Fibroblast of lung (primary cell): ENCODE measurements at places on chromosomes 1 and 21. TPM values are rescaled to one million over a fixed set of nuclear protein-coding genes. Genes with fewer than 3 reads are reported as not detected.

The PYHIN1 gene
- total RNA-seq = not detected in 2 replicates

DNA sequence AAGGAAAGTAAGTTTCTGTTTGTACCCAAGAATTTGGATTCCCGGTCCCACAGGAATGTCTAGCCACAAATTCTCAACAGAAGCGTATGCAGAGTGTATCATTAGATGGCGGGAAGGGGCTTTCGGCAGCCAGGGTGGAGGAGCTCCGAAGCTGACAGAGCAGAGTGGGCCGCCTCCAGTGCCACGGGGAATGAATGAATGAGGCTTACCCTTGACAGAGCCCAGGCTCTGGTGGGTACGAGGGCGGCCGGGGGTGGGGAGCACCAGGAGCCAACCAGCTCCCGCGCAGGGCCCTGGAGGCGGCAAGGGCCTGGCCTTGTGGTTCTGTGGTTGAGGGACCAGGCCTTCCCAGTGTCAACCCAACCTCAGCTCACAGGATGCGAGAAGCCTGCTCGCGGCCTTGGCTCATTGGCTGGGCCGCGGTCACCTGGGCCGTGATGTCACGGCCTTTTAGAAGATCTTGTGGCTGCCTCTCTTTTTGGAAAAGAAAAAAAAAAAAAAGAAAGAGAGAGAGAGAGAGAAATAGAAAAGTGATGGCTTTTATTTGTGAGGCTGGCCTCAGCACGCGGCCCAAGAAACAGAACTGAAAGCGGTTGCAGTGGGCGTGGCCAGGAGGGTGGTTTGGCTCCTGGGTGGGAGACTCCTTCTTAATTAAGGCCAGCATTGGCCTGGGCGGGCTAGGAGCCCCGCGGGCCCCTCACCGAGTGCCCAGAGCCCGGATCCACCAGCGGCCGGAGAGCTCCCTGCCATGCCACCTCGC lies 34.9 kb upstream of the RUNX3 start:
- DNase-seq = peak; percentile 94

GRCh38 chr1:65629788-65630187 lies 162.9 kb upstream of the PDE4B start:
- no peak for DNase-seq

GRCh38 chr21:28429161-28429560 lies 563.5 kb downstream of the LTN1 start:
- peak; percentile 75 for DNase-seq

DNA sequence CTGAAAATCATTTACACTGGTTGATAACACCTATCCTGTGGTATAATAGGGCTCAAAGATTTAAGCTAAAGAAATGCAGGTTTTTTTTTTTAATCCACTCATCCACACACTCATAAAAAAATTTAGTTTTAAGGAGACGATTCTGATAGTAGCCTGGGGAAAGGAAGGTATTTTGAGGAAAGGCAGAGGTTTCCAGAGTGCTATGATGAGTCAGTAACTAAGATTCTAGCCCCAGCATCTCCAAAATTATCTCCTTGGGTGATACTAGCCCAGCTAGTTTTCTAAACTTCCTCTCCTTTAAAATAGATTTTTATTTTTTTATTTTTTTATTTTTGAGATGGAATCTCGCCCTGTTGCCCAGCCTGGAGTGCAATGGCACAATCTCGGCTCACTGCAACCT lies 20.7 kb downstream of the ASAP3 start:
- DNase-seq = no peak

- no peak for DNase-seq
Observed at GRCh38 chr1:63909526-63909925, 135.7 kb downstream of the ROR1 start.

- peak; percentile 89 for DNase-seq
Observed at GRCh38 chr1:243234978-243235647, 20.0 kb downstream of the CEP170 start.

DNA sequence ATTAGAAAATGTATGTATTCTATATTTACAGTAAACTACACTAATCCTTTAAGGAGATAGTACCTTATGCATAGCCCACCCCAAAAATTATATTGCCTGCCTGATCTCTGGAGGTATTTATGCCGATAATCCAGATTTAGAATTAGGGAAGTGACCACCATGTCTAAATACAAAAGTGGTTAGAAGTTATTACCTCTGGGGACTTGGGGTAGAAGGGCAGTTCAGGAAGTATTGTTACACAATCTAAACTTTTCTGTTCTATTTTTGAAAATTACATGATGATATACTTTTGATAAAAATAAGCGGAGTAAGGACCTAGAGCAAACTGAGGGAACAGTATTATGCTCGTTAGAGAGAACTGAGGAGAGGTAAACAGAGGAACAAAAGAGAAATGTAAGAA lies 90.5 kb upstream of the ZP4 start:
- no peak for DNase-seq

GRCh38 chr1:3292051-3292722 lies 162.3 kb upstream of the ARHGEF16 start:
- DNase-seq = no peak

DNA sequence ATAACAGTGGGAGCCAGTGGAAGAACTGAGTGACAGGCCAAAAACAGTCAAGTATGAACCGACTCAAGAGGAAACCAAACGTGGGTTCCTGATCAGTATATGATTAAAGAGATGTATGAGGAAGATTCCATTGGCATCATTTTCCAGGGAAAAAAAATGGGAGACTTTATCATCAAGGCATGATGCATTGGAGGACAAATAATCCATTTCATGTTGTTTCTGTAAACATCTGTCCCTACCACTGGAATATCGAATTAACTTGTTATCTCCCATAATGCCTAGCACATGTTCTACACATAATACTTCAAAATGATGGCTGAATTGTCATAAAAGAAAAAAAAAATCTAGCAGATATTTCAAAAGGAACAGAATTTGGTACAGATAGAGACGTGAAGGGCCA lies 13.3 kb downstream of the FOXJ3 start:
- DNase-seq = no peak

GRCh38 chr1:15323351-15323988 lies 76.4 kb downstream of the FHAD1 start:
- peak; percentile 80 for DNase-seq
